ENCODE measurements at places on chromosomes 11 and 22.
A peak's percentile ranks its signal among the peaks of the same experiment; 100 is the strongest.

GRCh38 chr11:106076171-106076918 lies 802 bp downstream of the KBTBD3 start:
- peak; percentile 12 for DNase-seq

DNA sequence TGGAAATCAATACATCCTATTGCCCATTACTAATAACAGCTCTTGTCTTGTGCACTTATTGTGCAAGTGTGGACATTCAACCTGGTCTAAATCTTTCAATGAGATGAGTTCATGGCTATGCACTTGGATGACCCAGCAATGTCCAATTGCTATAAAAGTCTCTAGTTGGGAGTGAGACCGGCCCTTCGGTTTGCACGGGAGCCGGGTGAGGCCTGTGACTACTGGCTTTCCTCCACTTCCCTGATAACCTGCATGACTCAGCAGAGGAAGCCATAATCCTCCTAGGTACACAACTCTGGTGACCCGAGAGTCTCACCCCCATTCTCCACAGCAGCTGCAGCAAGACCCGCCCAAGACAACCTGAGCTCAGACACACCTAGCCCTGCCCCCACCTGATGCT lies 135.9 kb upstream of the PAX6 start:
- no peak for DNase-seq

- DNase-seq = peak; percentile 50
These were observed 203.2 kb downstream of the CSNK2A3 start for GRCh38 chr11:11149671-11150459.

GRCh38 chr11:11640152-11640551 lies 18.3 kb upstream of the GALNT18 start:
- no peak for DNase-seq

DNA sequence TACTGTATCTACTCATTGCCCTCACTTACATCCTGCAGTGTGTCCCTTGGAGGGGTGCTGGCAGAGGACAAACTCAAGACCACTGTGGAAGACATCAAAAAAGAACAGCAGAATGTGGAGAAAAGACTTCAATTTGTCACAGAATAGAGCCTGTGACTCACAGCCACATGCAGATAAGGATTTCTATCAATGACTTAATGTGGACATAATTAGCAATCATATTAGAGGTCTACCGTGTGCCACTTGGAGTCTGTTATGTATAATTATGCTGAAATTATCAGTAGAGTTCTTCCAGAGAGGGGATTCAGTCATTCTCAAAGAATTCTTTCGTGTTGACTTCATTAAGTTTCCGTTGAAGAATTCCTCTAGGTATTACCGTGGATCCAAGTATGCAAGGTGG lies 473.5 kb downstream of the MIAT start:
- DNase-seq = no peak

All from activated CD4-positive, alpha-beta T cell treated with anti-CD3 and anti-CD28 coated beads, Interleukin-2, amount 10 ng/mL, durations not matched to agents 7 days and 5 days (primary cell).